SJCRH30 (cell line): ENCODE measurements at places on chromosomes 1 and 21. TPM values are rescaled to one million over a fixed set of nuclear protein-coding genes. Genes with fewer than 3 reads are reported as not detected.
A peak's percentile ranks its signal among the peaks of the same experiment; 100 is the strongest.

The CFAP141 gene
- not detected in 2 replicates for total RNA-seq

The TNFRSF1B gene
- total RNA-seq, result 6.8 and 7.0 TPM in 2 replicates

The HSD3B1 gene
- not detected in 2 replicates for total RNA-seq

The CFAP107 gene
- total RNA-seq, result not detected in 2 replicates

The PTAFR gene
- 0.04 TPM in 1 of 2 replicates, not detected in the other for total RNA-seq

The SERPINC1 gene
- 0.22 and 1.6 TPM in 2 replicates for total RNA-seq

The CALML6 gene
- total RNA-seq, result 0.12 and 0.20 TPM in 2 replicates

The KMO gene
- total RNA-seq, result 0.04 TPM in 1 of 2 replicates, not detected in the other

The CASZ1 gene
- total RNA-seq, result 2.3 and 2.4 TPM in 2 replicates

The RASSF5 gene
- 9.5 TPM in 2 replicates for total RNA-seq

The KCNC4 gene
- total RNA-seq, result 0.61 and 0.99 TPM in 2 replicates

The SPATA46 gene
- total RNA-seq, result not detected in 2 replicates

The NR1I3 gene
- not detected in 2 replicates for total RNA-seq

The GNL2 gene
- 115 and 119 TPM in 2 replicates for total RNA-seq

DNA sequence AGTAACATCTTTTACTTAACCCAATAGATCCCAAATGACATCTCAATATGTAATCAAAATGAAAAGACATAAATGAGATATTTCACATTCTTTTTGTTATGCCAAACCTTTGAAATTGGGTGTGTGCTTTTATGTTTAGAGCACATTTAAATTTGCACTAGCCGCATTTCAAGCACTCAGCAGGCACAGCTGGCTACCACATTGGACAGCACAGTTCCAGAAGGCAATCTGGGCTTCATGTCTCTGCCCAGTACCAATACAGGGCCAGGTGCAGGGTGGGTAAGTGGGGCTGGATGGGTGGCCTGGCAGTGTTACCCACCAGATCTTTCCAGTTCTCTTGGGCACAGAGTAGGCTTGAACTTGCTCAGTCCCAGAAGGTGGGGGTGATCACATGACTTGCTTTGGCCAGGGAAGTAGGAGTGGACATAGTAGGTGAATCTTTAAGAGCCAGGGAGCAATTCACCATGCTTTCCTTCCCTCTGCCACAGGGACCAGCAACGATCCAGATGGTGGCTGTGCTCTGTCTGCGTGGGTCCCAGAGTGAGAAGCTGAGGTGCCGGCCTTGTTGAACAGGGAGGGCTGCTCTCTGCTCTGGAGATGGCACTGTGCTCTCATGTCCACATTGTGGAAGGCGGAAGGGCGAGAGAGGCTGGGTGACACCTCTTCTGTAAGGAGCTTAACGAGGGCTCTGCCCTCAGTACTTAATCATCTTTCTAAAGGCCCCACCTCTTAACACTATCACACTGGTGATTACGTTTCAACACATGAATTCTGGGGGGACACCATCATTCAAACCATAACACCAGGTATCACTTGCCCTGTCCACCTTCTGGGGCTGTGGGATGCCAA lies 261.4 kb downstream of the GRIK3 start:
- no peak overlapping the region for H3K27ac ChIP-seq
- no peak for DNase-seq
- H3K36me3 ChIP-seq, result no peaks in the 10 kb centered on the region
- H3K4me3 ChIP-seq, result no peak overlapping the region

GRCh38 chr1:40762144-40762923 lies 21.3 kb upstream of the KCNQ4 start:
- peaks cover 7% of the 10 kb centered on the region for H3K4me1 ChIP-seq
- H3K36me3 ChIP-seq, result peaks cover 40% of the 10 kb centered on the region
- DNase-seq, result no peak

DNA sequence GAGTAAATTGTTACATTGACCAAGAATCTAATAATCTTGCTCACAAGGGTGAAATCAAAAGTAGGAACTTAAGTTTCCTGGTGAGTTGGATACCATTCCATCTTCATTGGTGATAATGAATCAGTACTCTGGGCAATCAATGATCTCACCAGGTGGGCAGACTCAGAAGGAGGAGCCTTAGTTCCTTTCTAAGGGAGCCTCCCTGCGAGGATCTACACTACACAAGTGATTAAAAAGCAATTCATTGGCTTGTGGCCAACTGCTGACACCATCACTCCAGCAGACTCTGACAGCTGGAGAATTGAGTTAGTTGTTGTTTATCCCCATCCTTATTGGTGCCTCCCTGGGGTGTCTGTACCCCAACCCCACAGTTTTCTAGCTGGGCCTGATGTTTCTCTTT lies 84.1 kb upstream of the VANGL1 start:
- H3K4me1 ChIP-seq, result peaks cover 22% of the 10 kb centered on the region
- no peak overlapping the region for H3K4me3 ChIP-seq
- H3K36me3 ChIP-seq, result no peaks in the 10 kb centered on the region
- DNase-seq, result peak; percentile 28

GRCh38 chr1:101065575-101065974 lies 40.0 kb upstream of the DPH5 start:
- no peak for DNase-seq
- H3K4me3 ChIP-seq, result no peak overlapping the region
- H3K4me1 ChIP-seq, result no peaks in the 10 kb centered on the region; the same call in 1 of the 2 replicates
- no peaks in the 10 kb centered on the region for H3K27me3 ChIP-seq

- H3K27me3 ChIP-seq, result no peaks in the 10 kb centered on the region
- H3K36me3 ChIP-seq, result no peaks in the 10 kb centered on the region
- peaks cover 21% of the 10 kb centered on the region for H3K4me1 ChIP-seq
- DNase-seq, result peak; percentile 86
Measured at GRCh38 chr1:201085902-201086735, 26.1 kb downstream of the CACNA1S start.

DNA sequence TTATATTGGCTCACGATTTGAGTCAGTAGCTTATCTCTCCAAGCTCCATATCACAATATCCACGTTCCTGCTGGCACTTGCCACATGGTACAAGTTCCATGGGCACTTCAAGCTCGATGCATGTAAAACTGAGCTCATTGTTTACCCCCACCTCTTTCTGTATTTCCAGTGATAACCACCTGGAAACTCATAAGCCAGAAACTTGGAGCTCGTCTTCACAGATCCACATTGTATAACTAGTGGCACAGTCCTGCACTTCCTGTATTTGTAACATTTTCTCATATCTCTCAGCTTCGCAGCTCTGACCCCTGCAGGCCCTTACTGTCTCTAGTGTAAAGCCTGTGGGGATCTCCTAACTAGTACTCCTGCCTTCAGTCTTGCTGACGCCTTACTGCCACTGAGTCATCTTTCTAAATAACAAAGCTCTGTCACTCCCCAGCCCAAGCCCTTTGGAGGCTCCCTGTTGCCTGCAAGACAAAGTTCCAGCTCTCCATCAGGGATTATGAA lies 6.5 kb upstream of the C2CD4D start:
- no peaks in the 10 kb centered on the region for H3K27me3 ChIP-seq
- H3K4me3 ChIP-seq, result no peak overlapping the region
- H3K4me1 ChIP-seq, result peaks cover 18% of the 10 kb centered on the region
- no peaks in the 10 kb centered on the region for H3K36me3 ChIP-seq
- DNase-seq, result peak; percentile 21

GRCh38 chr1:67126111-67126746 lies 8.5 kb downstream of the C1orf141 start:
- no peak overlapping the region for H3K4me3 ChIP-seq
- H3K27me3 ChIP-seq, result no peaks in the 10 kb centered on the region
- DNase-seq, result no peak
- no peaks in the 10 kb centered on the region for H3K36me3 ChIP-seq
- H3K4me1 ChIP-seq, result no peaks in the 10 kb centered on the region

GRCh38 chr1:229251185-229251584 lies 19.7 kb upstream of the RAB4A start:
- 0 out of 2 replicates have a peak, but pooled peaks cover 4% of the 10 kb centered on the region for H3K4me1 ChIP-seq
- H3K27me3 ChIP-seq, result no peaks in the 10 kb centered on the region
- H3K36me3 ChIP-seq, result no peaks in the 10 kb centered on the region
- H3K27ac ChIP-seq, result no peak overlapping the region
- DNase-seq, result no peak
- H3K4me3 ChIP-seq, result no peak overlapping the region

GRCh38 chr21:39852021-39852721 lies 15.1 kb upstream of the PCP4 start:
- no peaks in the 10 kb centered on the region for H3K36me3 ChIP-seq
- H3K4me3 ChIP-seq, result no peak overlapping the region
- no peaks in the 10 kb centered on the region for H3K27me3 ChIP-seq
- DNase-seq, result peak; percentile 78

DNA sequence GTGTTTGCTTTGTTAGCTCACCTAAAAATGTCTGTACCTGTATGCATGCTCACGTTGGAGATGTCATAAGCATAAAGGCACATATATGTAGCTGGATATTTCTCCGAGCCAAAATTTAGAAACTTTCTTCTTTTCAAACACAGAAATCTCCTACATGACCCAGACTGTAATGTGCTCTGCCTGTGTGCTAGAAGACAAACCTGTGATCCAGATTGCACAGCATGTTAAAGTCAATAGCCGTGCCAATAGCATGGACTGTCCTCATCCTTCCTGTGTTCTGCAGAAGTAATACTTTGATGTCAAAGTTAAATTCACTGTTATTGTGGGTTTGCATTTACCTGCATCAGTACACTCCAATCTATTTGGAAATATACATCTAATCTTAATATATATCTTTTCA lies 346.2 kb upstream of the ZRANB2 start:
- no peak overlapping the region for H3K4me3 ChIP-seq
- H3K36me3 ChIP-seq, result no peaks in the 10 kb centered on the region
- DNase-seq, result no peak
- H3K4me1 ChIP-seq, result peaks cover 22% of the 10 kb centered on the region
- no peak overlapping the region for H3K27ac ChIP-seq

GRCh38 chr1:179440971-179441370 lies 75.2 kb downstream of the AXDND1 start:
- no peaks in the 10 kb centered on the region for H3K4me1 ChIP-seq
- no peak for DNase-seq
- H3K4me3 ChIP-seq, result no peak overlapping the region
- no peaks in the 10 kb centered on the region for H3K36me3 ChIP-seq
- no peaks in the 10 kb centered on the region for H3K27me3 ChIP-seq

DNA sequence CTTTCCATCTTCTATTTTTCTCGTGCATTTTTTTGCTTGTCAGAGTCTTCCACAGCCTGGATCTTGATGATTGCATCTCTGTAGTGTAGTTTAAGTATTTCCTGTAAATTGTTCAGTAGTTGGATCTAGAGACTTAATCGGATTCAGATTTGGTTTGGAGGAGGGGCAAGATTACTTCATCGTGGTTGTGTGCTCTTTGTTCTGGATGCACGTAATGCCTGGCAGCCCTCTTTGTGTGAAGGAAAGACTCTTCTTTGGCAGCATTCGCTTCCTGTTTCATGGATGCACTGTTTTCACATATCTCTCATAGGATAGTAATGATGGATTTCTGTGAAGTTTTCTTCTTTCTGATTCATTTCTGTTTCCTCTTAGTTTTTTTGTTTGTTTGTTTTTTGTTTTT lies 14.2 kb downstream of the SEMA4A start:
- DNase-seq, result no peak
- H3K27ac ChIP-seq, result no peak overlapping the region
- no peaks in the 10 kb centered on the region for H3K27me3 ChIP-seq
- no peak overlapping the region for H3K4me3 ChIP-seq
- no peaks in the 10 kb centered on the region for H3K4me1 ChIP-seq
- no peaks in the 10 kb centered on the region for H3K36me3 ChIP-seq

- H3K4me1 ChIP-seq, result peaks cover 25% of the 10 kb centered on the region
- H3K27me3 ChIP-seq, result no peaks in the 10 kb centered on the region
- DNase-seq, result no peak
- no peak overlapping the region for H3K27ac ChIP-seq
- no peaks in the 10 kb centered on the region for H3K36me3 ChIP-seq
Measured at GRCh38 chr1:243964915-243965314, 86.2 kb upstream of the ZBTB18 start.

DNA sequence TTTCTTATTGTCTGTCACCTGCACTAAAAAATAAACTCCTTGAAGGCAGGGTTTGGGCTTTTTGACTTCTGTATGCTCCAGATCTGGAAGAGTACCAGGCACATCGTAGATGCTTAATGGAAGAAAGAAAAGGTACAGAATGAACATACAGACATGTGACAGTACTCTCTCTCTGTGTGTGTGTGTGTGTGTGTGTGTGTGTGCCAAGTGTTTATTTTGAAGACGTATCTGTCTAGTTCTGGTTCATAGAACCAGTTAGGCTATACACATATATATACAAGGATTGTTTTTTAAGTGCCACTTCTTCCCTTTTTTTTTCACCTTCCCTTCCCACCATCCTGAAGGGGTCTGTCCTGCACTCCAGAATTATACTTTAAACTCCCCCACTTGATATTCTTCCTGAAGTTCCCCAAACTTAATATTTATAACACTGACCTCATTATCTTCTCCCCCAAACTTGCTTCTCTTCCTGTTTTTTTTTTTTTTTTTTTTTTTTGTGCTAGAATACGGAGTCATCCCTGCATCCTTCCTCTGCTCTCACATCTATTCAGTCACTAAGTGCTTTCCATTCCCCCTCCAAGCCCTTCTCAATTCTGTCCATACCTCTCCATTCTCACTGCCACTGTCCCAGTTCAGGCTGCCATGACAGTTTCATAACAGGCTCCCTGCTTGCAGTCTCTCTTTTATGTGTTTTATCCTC lies 5.4 kb upstream of the KCNA3 start:
- no peak overlapping the region for H3K27ac ChIP-seq
- H3K27me3 ChIP-seq, result peaks cover 5% of the 10 kb centered on the region; the same call in 1 of the 2 replicates
- H3K4me3 ChIP-seq, result no peak overlapping the region
- H3K36me3 ChIP-seq, result no peaks in the 10 kb centered on the region
- DNase-seq, result no peak

DNA sequence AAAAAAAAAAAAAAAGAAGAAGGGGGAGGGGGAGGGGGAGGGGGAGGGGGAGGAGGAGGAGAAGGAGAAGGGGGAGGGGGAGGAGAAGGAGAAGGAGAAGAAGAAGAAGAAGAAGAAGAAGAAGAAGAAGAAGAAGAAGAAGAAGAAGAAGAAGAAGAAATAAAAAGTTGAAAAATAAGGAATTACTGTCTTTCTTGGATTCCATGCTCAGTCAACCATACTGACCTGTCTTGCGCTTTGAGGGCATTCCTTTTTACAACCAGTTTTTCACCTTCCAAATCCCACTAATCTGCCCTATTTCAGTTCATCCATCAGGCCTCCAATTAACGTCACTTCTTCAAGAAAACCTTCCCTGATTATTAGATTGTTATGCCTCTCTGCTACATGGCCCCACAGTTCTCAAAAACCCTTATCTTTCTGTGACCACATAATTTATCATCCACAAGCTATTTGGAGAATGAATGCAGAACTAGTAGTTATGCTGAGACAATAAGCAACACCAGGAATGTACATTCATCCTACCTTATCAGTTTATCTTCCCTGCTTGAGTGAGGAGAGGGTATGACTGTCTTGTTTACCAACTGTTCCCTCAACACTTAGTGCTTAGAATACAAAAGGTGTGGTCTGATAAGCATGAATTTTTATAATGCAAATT lies 57.5 kb upstream of the GUCA2A start:
- H3K4me3 ChIP-seq, result no peak overlapping the region
- H3K27me3 ChIP-seq, result no peaks in the 10 kb centered on the region
- H3K4me1 ChIP-seq, result peaks cover 18% of the 10 kb centered on the region
- H3K27ac ChIP-seq, result no peak overlapping the region
- no peak for DNase-seq
